ENCODE measurements at places on chromosomes 1 and 21. TPM values are rescaled to one million over a fixed set of nuclear protein-coding genes. Genes with fewer than 3 reads are reported as not detected.

Gene CCDC17
- total RNA-seq, result 45.9 TPM

Gene BRDT
- total RNA-seq, result not detected

Gene CGN
- total RNA-seq, result 92.1 TPM

DNA sequence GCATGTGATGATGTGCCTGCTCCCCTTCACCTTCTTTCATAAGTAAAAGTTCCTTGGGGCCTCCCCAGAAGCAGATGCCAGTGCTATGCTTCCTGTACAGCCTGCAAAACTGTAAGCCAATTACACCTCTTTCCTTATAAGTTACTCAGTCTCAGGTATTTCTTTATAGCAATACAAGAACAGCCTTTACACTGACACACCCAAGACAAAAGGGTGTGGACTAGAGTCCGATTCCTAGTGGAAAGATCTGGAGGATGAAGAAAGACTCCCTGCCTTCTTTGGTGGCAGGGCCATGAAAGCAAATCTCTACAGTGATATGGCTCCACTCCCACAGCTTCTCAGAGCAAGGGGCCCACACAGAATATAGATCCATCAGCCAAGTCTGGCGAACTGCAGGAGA lies 209.7 kb upstream of the ST6GALNAC5 start:
- no peaks in the 10 kb centered on the region for H3K27me3 ChIP-seq
- no peak overlapping the region for H3K4me3 ChIP-seq
- DNase-seq, result no peak
- H3K4me1 ChIP-seq, result no peaks in the 10 kb centered on the region
- no peaks in the 10 kb centered on the region for H3K36me3 ChIP-seq
- H3K27ac ChIP-seq, result no peak overlapping the region

DNA sequence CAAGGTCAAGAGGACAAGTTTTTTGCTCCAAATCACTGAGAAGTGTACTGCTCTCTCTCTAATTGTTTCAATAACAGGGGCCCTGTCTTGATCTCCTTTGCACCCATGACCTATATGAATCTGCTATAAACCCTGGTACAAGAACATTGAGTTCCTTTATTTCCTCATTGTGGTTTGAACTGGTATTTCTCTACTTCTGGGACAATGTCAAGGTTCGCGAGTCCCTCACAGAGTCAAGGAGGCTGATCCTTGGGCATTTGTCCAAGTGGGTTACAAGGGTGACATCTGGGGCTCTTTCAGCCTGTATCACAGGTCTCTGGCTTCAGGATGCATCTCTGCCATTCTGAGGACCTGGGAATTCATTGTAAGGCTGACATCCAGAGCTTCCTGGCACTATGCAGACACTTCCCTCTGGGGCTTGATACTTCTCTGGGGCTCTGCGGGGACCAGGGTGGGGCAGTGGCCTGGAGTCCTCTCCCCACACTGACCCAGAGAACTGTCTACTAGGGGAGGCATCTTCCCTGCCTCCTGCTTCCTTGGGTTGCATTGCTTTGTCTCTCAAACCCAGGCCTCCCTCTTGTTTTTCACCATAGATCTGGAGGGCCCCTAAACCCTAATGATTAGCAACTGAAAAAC lies 22.5 kb upstream of the ZNF648 start:
- no peaks in the 10 kb centered on the region for H3K27me3 ChIP-seq
- no peak for DNase-seq
- no peaks in the 10 kb centered on the region for H3K36me3 ChIP-seq
- no peak overlapping the region for H3K4me3 ChIP-seq

GRCh38 chr1:160711602-160712311 lies at the start of gene CD48:
CD48 (minus strand) TSS chr1:160711822; CDS start chr1:160711763, 59 bp downstream.
- no peaks in the 10 kb centered on the region for H3K27me3 ChIP-seq
- no peak for DNase-seq
- peak within 1 kb of the TSS; percentile 70 for H3K27ac ChIP-seq
- H3K36me3 ChIP-seq, result no peaks in the 10 kb centered on the region
- peaks cover 8% of the 10 kb centered on the region for H3K4me1 ChIP-seq
